M059J (cell line): ENCODE measurements at places on chromosomes 6 and 20. TPM values are rescaled to one million over a fixed set of nuclear protein-coding genes. Genes with fewer than 3 reads are reported as not detected.
A peak's percentile ranks its signal among the peaks of the same experiment; 100 is the strongest.

The ZNF334 gene
- 1.0 and 1.9 TPM in 2 replicates for total RNA-seq

The B3GAT2 gene
- not detected in 2 replicates for total RNA-seq

The PHACTR1 gene
- 1.2 and 3.5 TPM in 2 replicates for total RNA-seq

The CDH22 gene
- not detected in 2 replicates for total RNA-seq

The PRR18 gene
- total RNA-seq = not detected in 2 replicates

- peak; percentile 100 for DNase-seq
Observed at GRCh38 chr6:26351544-26351953, 13.4 kb upstream of the BTN3A2 start.

DNA sequence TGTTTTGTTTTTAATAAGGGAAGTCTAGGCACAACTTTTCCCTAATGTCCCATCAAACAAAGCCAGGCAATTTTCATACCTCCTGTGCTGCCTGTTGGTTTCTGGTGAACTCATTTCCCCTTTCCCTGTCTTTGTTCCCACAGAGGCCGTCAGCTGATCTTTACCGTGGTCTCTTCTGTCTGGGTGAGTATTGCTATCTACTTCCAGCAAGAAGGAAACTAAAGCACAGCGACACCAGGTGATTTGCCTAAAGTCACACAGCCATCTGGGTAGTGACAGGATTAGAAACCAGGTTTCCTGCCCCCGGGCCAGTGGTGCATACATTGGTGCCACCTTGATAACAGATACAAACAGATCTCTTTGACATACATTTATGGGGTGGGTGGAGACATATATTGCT, 59.6 kb downstream of the RAB44 start:
- DNase-seq = no peak

- DNase-seq = no peak
Observed at GRCh38 chr6:117227245-117227962, 38.0 kb upstream of the VGLL2 start.

DNA sequence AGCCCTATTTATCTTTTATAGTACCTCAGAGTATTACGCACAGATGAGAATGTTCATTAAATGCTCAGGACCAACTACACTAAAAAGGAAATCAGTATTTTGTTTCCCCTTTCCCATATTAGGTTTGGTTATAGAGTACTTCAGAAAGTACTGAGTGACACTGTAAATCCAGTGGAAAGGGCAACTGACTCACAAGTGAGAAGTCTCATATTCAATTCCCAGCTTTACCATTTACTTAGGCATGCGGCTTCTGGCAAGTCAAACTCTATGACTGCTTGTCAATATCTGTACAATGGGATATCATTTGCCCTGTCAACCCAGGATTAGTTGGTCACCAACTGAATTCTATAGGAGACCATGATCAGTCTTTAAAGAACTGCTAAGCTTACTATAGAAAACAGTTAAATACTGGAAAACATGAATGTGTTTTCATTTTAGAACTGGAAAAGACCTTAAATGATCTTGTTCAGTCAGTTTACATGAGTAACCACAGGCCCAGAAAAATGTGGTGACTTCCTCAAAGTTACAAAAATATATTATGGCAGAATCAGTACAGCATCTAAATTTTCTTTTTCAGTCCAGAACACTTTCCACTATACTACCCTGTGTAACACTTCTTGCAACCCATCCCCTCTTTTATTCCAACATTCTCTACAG, 3.6 kb downstream of the MAP3K7 start:
- no peak for DNase-seq

GRCh38 chr6:36345681-36346466, 9.2 kb upstream of the BNIP5 start:
- no peak for DNase-seq

DNA sequence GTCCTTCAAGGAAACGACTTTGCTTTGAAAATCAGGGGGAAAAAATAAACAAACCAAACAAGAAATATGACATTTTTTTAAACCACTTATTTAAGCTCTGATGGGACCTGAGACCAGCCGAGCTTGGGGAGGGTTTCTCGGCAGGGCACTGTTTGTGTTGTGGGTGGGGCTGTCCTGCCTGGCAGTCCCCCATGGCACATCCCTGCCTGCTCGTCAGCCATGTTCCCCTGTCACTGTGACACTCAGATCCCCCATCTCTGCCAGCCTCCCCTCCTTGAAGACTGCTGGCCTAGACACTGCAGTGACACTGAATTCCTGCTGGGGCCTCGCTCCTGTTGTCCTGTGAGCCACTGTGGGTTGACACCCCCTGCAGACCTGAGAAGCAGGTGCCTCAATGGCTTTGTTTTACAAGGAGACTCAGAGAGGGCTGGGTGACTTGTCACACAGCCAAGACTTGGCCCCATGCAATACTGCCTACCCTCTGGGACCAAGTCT, 95.1 kb upstream of the PTPN1 start:
- DNase-seq = no peak

- peak; percentile 18 for DNase-seq
Observed at GRCh38 chr6:117733341-117733740, 58.1 kb downstream of the NUS1 start.

- DNase-seq = peak; percentile 22
Observed at GRCh38 chr6:170049641-170050561, 241.0 kb downstream of the DLL1 start.

GRCh38 chr20:34527016-34527415, 10.8 kb downstream of the DYNLRB1 start:
- no peak for DNase-seq

DNA sequence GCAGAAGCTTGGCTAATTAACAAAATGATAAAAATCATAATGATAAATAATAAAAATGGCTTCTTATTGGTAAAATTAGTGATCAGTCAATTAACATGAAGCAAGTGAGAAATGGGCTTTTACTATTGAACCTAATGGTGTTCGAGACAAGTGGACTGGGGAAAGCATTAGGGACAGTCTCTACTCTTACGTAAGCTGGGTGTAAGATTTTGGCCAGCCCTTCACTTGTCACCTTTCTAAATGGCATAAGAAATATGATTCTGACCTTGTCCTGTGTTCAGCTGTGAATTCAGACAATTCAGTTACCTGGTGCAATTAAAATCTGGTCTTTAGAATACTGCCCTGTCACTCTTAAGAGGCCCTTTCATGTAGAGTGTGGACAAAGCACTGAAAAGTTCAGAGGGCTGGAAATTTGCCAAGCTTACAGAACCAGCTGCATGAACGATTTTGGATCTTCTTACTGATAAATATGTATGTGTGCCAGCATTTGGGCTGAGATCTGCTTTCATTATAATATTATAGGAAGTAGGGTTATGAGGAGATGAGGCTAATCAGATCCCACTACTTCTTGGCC, 115.9 kb downstream of the QRSL1 start:
- DNase-seq = peak; percentile 22
